ENCODE measurements at places on chromosomes 3 and 15.

GRCh38 chr3:165336786-165337185 lies 140.6 kb upstream of the SLITRK3 start:
- no peak overlapping the region for H3K4me3 ChIP-seq
- no peak overlapping the region for H3K27ac ChIP-seq
- no peaks in the 10 kb centered on the region for H3K27me3 ChIP-seq
- no peaks in the 10 kb centered on the region for H3K4me1 ChIP-seq
- DNase-seq, result no peak
- no peaks in the 10 kb centered on the region for H3K36me3 ChIP-seq

DNA sequence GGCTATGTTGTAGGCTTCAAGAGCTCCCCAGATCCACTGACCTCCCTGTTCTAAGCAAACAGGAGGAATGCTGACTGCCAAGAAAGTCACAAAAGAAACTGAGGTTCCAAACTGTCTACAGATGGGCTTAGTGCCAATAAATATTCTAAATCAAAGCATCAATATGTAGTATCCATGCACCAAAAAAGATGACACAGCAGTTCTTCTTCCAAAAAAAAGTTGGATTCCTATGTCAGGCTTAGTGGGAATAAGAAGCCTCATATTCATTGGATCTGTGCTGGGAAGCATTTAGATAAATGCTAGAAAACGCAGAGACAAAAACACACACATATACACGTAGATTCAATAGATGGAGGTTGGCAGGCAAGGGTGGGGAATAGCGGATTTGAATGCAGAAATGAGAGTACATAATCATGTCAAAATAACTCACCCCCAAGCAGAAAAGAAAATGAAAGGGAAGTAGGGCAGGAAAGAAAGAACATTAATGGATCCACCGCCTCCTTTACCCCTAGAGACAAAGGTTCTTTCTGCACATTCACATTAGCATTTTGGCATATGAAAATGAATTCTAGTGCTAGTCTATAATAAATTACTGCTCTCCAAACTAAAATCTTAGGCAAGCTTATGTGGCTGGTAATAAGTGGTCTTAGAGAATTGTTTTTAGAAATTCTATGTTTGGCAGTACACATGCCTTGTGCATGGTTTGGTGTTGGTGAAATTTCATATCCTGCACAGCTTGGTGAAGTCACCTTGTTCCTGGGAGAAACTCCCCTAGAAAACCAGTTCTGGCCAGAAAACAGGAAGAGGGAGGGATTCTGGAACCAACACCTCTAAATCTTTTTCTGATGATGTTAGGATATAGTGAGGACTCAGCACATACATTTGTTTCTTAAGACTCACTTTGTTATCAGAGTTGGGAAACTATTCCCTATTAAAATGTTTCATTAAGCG lies 283.4 kb downstream of the LSAMP start:
- H3K4me1 ChIP-seq, result no peaks in the 10 kb centered on the region
- no peaks in the 10 kb centered on the region for H3K36me3 ChIP-seq
- peak; percentile 71 for DNase-seq
- H3K27ac ChIP-seq, result peak overlapping the region; percentile 42

DNA sequence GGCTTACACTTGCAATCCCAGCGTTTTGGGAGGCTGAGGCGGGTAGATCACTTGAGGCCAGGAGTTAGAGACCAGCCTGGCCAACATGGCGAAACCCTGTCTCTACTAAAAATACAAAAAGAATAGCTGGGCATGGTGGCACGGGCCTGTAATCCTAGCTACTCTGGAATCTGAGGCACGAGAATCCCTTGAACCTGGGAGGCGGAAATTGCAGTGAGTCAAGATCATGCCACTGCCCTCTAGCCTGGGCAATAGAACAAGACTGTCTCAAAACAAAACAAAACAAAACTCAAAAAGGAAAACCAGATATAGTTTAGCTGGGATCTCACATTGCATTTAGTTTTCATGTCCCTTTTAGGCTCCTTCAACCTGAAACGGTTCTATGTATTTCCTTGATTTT lies 2.9 kb upstream of the USP50 start:
- no peaks in the 10 kb centered on the region for H3K36me3 ChIP-seq
- no peak for DNase-seq
- no peak overlapping the region for H3K27ac ChIP-seq
- no peaks in the 10 kb centered on the region for H3K27me3 ChIP-seq
- no peak overlapping the region for H3K4me3 ChIP-seq

- no peak overlapping the region for H3K4me3 ChIP-seq
- H3K4me1 ChIP-seq, result no peaks in the 10 kb centered on the region
- DNase-seq, result no peak
- no peaks in the 10 kb centered on the region for H3K36me3 ChIP-seq
- no peak overlapping the region for H3K27ac ChIP-seq
Observed at GRCh38 chr15:43249236-43249635, 17.5 kb downstream of the TGM5 start.

DNA sequence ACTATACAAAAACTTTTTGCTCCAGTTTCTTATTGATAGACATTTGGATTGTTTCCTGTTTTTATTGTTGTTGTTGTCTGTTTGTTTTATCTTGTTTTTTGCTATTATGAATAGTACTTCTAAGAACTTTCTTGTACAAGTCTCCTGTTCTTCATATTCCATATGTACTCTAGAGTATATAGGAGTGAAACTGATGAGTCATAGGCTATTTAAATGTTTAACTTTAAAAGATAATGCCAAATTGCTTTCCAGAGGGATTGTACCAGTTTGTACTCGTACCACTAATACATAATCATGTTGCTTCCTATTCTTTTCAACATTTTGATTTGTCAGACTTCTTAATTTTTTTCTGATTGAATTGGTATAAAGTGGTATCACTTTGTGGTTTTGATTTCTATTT lies 19.6 kb downstream of the LRRC49 start:
- peaks cover 11% of the 10 kb centered on the region for H3K36me3 ChIP-seq
- H3K4me3 ChIP-seq, result no peak overlapping the region
- no peak overlapping the region for H3K27ac ChIP-seq
- DNase-seq, result no peak

GRCh38 chr3:35592589-35593295 lies 46.6 kb upstream of the ARPP21 start:
- H3K27ac ChIP-seq, result no peak overlapping the region
- no peaks in the 10 kb centered on the region for H3K4me1 ChIP-seq
- no peak for DNase-seq

GRCh38 chr15:68315495-68316031 lies 38.0 kb downstream of the FEM1B start:
- H3K27ac ChIP-seq, result no peak overlapping the region
- peak; percentile 57 for DNase-seq
- H3K4me3 ChIP-seq, result no peak overlapping the region
- H3K4me1 ChIP-seq, result peaks cover 41% of the 10 kb centered on the region
- H3K36me3 ChIP-seq, result no peaks in the 10 kb centered on the region

DNA sequence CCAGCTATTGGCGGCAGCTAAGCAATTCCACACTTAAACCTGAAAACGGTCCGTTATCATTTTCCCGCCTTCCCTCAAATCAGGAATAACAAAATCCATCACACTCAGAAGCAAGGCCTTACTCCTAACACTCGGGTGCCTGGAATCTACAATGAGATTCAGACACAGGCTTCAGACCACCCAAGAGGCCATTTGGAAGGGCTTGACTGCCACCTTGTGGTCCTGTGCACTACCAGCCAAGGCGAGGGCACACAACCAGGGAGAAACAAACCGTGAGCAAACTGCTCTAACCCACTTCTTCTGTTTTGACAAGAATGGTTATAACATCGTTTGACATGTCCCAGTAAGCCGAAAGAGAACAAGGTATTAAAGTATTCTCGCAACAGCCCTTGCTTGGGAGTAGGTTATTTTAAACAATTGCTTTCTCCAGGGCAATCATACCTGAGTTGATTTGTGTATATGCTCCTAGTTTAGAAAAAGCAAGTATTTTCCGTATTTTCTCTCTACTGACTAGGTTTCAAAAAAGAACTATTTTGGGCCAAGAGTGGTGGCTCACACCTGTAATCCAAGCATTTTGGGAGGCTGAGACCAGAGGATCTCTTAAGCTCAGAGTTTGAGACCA lies 40.1 kb upstream of the TAFA4 start:
- peaks cover 3% of the 10 kb centered on the region for H3K36me3 ChIP-seq
- H3K27ac ChIP-seq, result no peak overlapping the region
- H3K4me3 ChIP-seq, result no peak overlapping the region

DNA sequence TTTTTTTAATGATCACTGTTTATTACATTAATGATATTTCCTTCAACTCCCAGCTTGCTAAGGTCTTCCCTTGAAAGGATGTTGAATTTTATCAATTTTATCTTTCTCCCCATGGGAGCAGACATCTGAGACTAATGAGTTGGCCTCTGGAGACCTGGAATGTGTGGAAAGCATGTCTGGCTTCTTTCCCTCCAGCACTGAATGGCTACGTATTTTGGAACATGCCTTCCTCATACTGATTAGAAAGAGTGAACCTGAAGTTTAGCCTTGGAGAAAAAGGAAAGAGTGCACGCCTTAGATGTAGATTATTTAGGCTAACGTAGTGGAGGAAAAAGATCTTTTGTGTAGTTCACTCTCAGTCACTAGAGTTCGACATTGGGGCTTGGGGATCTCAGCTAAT lies 25.1 kb downstream of the CASR start:
- no peak overlapping the region for H3K4me3 ChIP-seq
- DNase-seq, result no peak
- no peaks in the 10 kb centered on the region for H3K36me3 ChIP-seq
- no peaks in the 10 kb centered on the region for H3K27me3 ChIP-seq
- no peaks in the 10 kb centered on the region for H3K4me1 ChIP-seq
- H3K27ac ChIP-seq, result no peak overlapping the region

- no peak for DNase-seq
- no peaks in the 10 kb centered on the region for H3K27me3 ChIP-seq
- no peak overlapping the region for H3K4me3 ChIP-seq
- peaks cover 6% of the 10 kb centered on the region for H3K4me1 ChIP-seq
Observed at GRCh38 chr3:196122688-196123046, 40.8 kb upstream of the TFRC start.

DNA sequence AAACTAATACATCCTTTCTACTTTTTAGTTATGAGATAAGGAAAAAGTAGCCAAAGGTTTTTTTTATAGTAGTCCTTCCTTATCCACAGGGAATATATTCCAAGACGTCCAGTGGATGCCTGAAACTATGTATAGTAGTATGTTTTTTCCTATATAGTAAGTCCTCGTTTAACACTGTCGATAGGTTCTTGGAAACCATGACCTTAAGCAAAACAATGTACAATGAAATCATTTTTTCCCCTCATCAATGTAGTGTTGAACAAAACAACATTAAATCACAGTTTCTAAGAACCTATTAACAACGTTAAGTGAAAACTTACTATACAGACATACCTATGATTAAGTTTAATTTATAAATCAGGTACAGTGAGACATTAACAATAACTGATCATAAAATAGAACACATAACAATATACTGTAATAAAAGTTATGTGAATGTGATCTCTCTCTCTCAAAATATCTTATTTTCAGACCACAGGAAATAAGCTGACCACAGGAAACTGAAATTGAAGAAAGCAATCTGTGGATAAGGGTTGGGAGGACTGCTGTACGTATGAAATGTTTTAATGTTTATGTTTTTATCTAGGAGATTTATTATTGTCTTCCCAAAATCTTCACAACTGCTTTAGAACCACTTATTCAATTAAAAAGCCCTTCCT lies 20.6 kb downstream of the COPS2 start:
- H3K27me3 ChIP-seq, result no peaks in the 10 kb centered on the region
- DNase-seq, result no peak
- no peaks in the 10 kb centered on the region for H3K4me1 ChIP-seq
- no peak overlapping the region for H3K4me3 ChIP-seq

- H3K4me1 ChIP-seq, result peaks cover 36% of the 10 kb centered on the region
- no peaks in the 10 kb centered on the region for H3K27me3 ChIP-seq
- peak; percentile 33 for DNase-seq
- no peaks in the 10 kb centered on the region for H3K36me3 ChIP-seq
- H3K4me3 ChIP-seq, result no peak overlapping the region
Observed at GRCh38 chr15:92583096-92584034, 72.2 kb downstream of the FAM174B start.

DNA sequence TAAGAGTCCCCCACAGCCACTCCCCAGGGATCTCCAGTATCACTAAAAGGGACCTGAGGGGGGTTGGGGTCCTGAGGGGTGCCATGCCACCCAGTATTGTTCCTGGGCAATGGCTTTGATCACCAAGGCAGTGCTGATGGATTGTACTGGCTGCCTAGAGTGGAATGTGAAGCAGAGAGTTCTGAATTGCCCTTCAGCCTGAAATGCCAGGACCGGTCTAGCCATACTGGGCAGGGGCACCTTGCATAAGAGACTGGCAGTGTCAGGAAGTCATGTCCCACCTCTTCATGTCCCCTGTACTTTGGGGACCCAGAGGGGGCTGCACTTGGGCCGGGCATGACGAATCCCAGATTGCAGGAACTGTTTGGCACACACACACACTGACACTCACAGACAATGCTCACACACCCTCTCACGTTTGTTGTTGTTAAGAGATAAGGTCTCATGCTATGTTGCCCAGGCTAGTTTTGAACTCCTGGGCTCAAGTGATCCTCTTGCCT lies 4.5 kb upstream of the TKT start:
- no peaks in the 10 kb centered on the region for H3K36me3 ChIP-seq
- no peaks in the 10 kb centered on the region for H3K27me3 ChIP-seq
- no peak for DNase-seq
- H3K4me3 ChIP-seq, result no peak overlapping the region
- H3K27ac ChIP-seq, result no peak overlapping the region

DNA sequence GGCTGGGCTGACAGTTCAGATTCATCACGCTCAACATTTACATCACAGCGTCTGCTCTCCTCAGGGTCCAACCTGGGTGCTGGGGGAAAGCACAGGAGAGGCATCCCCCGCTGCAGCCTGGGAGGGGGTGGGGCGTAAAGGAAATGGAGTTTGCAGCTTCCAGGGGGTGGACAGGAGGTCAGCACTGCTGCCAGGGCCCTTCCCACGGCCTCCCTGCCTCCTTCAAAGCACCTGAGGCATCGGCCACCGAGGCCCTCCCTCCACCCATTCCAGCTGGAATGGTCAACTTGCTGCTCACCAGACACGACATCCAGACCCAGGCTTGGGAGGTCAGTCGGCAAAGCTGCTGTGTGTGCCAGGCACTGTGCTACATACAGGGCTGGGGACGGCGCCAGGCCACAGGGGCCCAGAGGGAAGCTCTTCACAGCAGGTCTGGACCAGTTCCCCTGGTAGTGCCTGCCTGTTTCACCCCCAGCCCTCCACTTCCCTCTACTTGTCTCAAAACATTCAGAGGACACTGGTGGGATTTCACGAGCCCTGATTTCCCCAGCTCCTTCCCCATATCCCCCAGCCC lies 120.7 kb downstream of the ANP32A start:
- no peaks in the 10 kb centered on the region for H3K27me3 ChIP-seq
- DNase-seq, result peak; percentile 23
- H3K4me1 ChIP-seq, result peaks cover 34% of the 10 kb centered on the region

DNA sequence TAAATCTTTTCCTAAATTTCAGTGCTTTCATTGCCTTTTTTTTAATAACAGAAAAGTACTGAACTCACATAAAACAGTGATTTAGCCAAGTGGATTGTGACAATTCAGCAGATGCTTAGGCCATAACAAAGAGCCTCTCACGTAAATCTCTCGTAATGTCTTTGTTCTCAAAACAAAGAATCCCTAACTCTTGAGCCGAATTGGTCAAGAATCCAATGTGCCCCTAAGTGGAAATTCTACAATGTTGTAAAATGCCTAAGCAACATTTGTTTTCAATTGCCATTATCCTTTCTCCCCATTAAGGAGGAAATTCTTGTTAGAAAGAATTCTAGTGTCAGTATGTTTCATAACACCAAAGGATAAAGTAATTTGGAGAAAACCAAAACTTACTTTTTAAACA lies 235.7 kb upstream of the THBS1 start:
- no peaks in the 10 kb centered on the region for H3K4me1 ChIP-seq
- H3K4me3 ChIP-seq, result no peak overlapping the region
- H3K36me3 ChIP-seq, result no peaks in the 10 kb centered on the region
- no peak for DNase-seq

- DNase-seq, result peak; percentile 57
- no peaks in the 10 kb centered on the region for H3K36me3 ChIP-seq
- peaks cover 4% of the 10 kb centered on the region for H3K4me1 ChIP-seq
- H3K27ac ChIP-seq, result no peak overlapping the region
- peak overlapping the region; percentile 44 for H3K4me3 ChIP-seq
Observed at GRCh38 chr3:13932578-13933295, 52.9 kb upstream of the WNT7A start.
